Activated CD4-positive, alpha-beta T cell treated with anti-CD3 and anti-CD28 coated beads for 48 hours (primary cell): ENCODE measurements at places on chromosomes 3 and 15.

DNA sequence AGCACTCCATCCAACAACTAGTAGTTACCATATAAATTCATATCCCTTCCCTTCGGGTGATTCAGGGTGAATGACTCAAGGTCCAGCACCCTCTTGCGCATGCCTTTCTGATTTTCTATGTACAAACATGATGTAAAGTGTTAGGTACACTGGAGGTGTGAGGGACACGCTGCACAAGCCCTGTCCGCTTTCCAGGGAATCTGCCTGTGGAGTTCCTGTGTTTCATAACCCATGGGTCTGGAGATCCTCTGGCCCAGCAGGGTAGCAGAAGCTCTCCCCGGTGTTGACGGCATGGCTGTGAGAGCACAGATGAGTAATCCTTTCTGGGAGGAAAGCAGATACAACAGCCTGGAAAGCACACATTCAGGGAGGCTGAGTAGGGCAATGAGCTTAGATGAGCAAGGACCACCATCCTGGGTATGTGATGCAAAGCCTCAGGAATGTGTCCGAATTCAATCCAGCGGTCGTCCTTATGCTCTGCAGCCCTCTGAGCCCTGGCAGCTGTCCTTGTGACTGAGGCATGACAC, 142.9 kb upstream of the TP63 start:
- DNase-seq = no peak

GRCh38 chr3:27216955-27217552, 152.1 kb downstream of the NEK10 start:
- no peak for DNase-seq

DNA sequence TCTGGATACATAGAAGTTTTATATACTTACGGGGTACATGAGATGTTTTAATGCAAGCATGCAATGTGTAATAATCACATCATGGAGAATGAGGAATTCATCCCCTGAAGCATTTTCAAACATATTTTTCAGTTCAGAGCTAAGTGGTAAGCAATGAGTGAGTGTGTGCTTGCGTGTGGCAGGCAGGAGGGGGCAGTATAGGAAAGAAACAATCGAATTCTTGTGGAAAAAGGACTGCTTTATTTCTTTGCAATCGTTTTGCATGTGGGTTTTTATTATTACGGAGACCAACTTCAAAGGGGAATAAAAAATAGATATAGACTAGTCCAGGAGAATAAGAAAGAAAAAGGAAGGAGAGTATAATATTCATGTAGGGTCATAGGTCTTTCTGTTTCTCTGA, 271.6 kb downstream of the CHL1 start:
- no peak for DNase-seq

GRCh38 chr3:42735019-42735418, 32.4 kb upstream of the HHATL start:
- DNase-seq = no peak

DNA sequence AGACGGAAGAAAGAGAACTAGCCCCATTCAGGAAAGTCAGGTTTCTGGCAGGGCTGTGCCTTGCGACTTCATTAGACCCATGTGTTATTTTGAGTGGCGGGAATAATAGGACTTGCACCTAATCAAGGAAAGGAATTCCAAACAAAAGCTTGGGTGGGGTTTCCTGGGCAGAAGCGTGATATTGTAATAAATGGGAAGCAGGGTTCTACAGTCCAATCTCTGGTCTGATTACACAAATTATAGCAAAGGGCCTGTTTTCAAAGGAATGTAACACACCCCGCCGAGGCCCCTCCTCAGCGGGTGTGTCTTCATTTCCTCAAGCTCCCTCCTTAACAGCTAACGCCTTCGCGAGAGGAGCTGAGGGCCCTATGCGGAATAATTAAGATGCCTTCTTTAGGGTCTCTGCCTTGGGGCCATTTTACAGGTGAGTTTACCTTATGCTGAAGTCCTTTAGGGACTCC, 396.0 kb upstream of the C2CD4B start:
- DNase-seq = no peak

DNA sequence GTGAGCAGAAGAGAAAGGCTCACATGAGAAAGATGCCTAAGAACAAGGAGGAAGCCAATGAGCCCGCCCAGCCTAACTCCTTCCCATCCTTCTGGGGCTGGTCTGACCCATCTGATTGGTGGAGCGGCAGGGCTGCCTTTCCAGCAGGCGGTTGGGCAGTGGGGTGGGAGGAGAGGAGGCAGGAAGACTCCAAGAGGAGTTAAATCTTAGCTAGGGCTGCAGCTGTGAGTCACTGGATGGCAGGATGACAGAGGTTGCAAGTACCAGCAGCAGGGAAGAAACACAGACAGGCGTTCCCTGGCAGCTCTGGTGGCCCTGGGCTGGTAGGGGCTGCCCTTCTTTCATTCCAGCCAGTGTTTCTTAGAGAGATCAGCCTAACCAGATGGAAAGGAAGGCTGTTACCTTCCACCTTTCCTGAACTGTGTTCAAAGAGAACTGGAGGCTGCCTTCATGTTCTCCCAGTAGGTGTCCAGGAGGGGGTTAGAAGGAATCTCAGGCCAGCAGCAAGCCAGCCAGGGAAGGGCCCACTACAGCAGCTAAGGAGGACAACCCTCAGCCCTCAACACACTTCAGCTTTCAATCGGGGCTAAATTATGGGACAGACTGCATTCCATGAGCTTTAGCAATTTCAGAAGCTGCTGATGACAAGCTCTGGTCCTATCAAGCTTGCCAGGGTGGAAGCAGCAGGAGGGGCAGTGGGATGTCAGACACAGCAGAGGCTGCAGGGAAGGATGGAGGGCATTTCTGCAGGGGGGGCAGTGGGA, 50.3 kb downstream of the CHSY1 start:
- peak; percentile 43 for DNase-seq

DNA sequence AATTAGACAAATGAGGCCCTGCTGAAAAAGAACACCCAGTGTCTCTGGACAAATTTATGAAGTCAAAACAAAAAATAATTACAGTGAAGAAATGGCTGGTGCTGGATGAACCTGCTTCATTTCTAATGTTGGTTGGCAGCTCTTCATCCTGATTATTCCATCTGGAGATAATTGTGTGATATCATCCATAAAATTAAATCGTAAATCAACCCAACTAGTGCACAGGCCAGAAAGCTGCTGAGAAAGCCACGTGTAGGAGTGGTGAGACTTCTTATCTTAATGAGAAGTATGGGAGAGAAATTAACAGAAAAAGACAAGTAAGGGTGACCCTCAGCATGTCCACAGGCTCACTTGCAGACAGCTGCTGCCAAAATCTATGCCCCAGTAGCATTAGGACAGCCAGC, 465.2 kb upstream of the TGFBR2 start:
- no peak for DNase-seq

DNA sequence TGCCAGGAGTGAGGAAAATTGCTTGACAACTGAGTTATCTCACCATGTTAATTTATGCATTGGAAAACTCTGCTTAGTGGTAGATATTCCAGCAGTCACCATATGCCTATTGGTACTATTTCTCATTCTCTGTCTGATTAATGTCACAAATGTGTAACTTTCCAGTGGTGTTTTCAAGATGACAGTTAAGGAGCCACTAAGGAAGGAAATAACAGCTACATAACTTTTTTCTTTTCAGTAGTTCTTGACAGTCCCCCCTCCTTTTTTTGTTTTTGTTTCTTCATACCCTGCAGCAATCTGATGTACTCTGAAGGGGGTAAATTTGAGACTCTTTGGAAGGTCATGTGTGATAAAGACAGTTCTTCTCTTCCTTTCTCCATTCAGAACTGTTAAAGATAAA, 13.1 kb downstream of the RASA2 start:
- DNase-seq = no peak

DNA sequence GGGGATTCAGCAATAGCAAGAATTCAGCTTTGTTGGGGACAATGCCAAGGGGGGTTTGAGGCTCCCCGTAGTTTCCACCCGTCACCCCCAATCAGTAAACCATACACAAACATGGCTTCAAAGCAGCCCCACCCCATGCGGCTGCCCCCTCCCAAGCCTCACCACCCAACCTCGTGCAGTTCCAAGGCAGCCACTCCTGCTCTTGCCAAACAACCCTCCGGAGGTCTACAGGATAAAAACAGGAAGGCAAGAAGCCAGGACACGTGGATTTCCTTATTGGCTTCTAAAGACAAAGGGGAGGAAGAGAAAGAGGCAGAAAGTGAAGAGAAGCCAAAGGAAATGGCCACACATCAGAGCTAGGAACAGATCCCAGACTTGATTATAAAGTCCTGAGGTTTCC, 121.1 kb downstream of the SHQ1 start:
- no peak for DNase-seq

GRCh38 chr15:41734079-41734478, 40.2 kb upstream of the MAPKBP1 start:
- no peak for DNase-seq

DNA sequence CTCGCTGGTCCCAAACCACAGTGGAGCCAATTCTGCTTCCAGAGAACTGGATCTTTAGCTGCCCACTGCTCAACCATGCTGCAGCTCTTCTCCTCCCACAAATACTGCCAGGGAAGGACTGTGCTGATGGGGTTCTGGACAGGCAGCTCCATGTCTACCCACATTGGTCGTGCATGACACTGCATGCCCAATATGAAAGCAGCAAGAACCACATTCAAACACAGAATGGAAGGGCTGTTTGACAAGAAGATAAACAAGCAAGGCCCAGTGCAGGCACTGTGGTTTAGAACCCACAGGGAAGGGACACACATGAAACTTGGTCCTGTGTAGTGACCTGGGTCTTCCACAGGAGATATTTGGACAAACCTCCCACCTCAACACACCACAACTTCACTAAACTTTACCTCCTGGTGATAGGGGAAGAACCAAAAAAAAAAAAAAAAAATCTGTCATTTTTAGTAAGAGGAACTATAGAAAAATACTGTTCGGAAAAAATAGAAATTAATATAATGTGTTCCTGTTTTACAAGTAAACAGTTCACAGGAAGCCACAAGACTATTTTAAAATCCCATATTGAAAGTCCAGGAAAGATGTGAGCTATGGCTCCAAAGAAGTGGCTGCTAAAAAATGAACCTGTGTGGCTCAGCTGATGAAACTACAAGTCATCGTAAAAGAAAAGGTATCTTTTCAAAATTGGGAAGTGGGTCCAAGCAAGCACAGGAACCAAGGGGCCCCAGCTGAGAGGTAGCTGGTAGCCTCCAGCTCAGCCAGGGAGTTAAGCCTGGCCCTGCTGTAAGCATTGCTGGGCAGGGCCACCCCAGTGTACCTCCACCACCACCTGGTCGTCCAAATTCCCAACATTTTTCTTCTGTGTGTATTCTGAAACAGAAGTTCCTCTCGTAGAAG, 77.7 kb upstream of the ACAN start:
- no peak for DNase-seq

DNA sequence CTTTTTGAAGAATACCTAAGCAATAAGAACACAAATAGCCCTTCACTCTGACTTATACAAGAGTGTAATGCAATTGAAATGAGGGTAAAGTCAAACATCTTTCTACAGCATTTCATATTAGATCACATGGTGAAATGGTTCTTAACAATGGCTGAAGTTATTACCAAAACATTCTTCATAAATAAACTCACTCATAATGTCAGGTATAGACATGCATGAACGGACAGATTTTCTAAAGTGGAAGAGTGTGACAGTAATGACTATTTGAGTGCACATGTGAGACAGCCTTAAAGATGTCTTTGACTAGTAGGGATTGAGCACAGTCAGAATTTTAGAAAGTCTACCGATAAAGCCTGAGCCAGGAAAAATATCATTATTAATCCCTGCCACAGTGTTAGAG, 471.0 kb downstream of the ZPLD1 start:
- DNase-seq = no peak
